ENCODE measurements at places on chromosomes 2 and 18.

GRCh38 chr2:9897846-9898245, 53.6 kb upstream of the GRHL1 start:
- no peak for DNase-seq

- no peak for DNase-seq
Measured at GRCh38 chr18:74996996-74997395, 211.9 kb downstream of the PTGR3 start.

DNA sequence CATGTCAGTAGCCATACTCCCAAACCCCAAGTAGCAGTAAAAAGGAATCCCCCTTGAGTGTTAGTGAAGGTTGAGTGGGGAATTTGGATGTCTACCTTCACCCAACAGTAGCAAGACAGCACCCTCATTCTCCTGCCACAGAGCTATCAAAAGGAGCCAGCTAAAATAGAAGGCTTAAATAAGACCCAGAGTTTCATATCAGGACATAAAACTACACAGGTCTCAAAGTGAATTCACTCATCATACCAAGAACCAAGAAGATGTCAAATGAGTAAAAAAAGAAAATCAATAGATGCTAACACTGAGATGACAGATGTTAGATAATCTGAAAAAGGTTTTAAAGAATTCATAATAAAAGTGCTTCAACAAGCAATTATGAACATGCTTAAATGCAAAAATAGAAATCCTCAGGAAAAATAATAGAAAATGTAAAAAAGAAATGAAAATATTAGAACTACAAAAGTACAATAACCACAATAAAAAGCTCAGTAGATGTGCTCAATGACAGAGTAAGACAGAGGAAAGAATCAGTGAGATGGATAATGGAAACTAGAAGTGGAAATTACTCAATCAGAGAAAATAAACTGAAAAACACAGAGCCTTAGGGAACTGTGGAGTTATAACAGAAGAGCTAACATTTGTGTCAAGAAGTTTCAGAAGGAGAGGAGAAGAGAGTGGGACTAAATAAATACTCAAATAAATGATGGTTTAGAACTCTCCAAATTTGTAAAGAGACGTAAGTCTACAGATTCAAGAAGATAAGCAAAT, 90.5 kb downstream of the EDAR start:
- DNase-seq: no peak

- no peak for DNase-seq
Measured at GRCh38 chr2:160747501-160748170, 254.0 kb upstream of the RBMS1 start.

DNA sequence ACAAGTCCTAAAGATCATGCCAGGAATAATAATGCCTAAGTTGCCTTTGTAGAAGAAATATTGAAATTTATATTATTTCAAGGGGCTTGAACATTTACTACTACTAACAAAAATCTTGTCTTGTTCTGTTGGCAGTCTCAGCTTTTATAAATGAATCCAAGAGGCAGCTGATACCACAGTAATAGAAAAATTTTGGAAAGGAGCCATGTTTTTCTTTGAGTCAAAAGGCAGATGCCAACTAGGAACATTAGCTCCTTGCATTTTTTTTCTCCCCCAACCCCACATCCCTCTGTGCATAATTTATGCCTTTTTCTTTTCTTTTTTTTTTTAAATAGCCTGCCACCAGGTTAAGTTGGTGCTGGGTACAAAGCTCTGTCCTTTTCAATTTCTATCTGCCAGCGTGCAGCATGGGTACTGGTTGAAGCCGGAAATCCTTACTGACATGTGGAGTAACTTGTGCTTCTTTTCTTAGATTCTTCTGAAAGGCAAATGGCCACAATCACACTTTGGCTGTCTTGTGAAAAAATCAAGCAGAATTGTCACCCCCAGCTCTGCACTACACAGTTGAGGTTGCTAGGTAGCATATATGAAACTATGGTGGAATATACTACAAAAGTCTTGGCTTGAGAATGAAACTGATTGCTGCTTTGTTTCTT, 98.8 kb downstream of the RHBDD1 start:
- no peak for DNase-seq

GRCh38 chr2:5539282-5540165, 152.7 kb upstream of the SOX11 start:
- DNase-seq: no peak

DNA sequence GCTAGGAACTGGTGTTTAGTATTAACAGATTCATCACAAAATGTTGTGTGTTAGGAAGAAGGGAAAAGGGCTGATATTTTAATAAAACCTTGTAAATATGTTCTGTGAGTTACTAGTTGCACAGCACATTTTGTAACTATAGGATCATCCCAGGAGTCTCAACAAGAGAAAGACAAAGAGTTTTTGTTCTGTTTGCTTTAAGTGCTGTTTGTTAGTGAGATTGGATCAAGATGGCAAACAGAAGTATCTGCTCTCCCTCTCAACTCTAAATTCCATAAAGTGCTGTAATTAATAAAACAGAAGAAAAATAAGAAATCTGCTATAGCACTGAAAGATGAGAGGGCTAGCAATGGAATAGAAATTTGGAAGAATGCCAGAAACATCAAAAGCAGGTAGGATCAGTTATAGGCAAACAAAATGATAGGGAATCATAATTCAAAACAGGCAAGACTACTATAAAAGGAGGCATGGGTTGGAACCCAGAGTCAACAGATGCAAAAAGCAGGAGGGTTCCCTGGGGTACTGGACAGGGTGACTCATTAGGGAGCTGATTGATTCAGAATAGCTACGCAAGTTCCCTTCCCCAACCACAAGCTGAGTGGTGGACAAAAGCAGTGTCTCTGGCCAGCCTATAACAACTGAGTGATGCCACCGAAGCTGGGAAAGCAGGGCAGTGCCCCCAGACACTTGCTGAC, 75.8 kb downstream of the DYNC1I2 start:
- no peak for DNase-seq

- no peak for DNase-seq
Measured at GRCh38 chr2:208320686-208321085, 54.6 kb downstream of the PIKFYVE start.

- no peak for DNase-seq
Measured at GRCh38 chr2:158194229-158194628, 92.6 kb downstream of the UPP2 start.

DNA sequence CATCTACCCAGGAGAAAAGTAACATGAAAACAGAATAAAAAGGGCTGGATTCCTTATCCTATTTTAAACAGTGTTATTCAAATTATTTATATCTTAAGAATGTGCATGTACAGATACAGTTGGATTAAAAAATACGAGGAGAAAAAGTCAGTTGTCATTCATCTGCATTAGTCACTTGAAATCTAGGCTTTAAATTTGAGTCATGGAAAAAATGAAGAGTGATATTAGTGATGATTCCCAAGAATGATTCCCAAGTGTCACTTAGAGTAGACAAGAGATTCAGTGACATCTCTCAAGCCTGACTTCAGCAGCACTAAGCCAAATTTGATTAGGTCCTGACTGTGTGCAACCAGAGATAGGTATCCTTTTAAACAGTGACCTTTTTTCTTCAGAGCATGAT, 394.2 kb downstream of the IRS1 start:
- DNase-seq: no peak

DNA sequence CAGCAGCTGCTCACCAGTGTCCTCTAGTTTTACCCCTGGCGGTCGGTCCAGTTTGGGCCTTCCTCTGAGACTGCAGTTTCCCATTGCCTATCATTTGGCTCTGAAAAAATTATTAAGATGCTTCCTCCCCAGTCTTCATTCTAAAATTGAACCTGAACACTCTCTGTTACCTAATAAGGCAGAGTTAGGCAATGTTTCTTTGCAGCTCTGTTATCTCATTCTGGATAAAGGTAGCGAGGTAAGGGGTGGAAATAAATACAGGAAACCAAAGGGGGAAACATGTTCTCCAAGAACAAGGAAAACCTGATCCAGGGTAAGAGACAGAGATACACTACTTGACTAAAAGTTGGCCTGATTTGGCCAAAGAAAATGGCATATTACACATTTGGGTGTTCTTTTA, 91.0 kb upstream of the FZD5 start:
- no peak for DNase-seq

GRCh38 chr2:24336811-24337210, 23.5 kb downstream of the ITSN2 start:
- DNase-seq: no peak

Data from stimulated activated CD8-positive, alpha-beta memory T cell treated with anti-CD3 and anti-CD28 coated beads, Interleukin-15, amount 100 ng/mL, for 1 hour (primary cell).